ENCODE measurements at places on chromosomes 5 and 9.

DNA sequence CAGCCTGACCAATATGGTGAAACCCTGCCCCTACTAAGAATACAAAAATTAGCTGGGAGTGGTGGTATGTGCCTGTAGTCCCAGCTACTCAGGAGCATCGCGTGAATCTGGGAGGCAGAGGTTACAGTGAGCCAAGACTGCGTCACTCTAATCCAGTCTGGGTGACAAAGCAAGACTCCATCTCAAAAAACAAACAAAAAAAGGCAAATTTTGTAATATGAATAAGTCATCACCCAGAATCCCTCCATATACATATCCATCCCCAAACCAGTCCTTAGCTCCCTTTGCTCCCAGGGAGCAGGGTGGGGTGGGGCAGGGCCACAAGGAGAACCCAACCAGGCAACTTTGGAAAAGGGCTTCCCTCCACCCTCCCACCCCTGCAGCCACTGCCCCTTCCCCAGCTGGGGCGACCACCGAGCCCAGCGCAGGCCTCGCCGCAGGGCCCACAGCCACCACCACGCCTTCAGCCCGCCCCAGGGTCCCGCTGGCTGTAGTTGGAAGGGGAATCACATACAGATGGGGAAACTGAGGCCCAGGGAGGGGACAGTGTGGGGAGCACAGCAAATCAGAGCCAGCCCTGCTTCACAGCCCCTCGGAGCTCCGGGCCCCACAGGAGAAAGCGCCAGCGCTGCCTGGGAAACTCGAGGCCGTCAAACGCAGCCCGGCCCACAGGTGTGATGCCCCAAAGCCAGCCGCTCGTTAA, 7.8 kb downstream of the NOTCH1 start:
- no peak for DNase-seq

DNA sequence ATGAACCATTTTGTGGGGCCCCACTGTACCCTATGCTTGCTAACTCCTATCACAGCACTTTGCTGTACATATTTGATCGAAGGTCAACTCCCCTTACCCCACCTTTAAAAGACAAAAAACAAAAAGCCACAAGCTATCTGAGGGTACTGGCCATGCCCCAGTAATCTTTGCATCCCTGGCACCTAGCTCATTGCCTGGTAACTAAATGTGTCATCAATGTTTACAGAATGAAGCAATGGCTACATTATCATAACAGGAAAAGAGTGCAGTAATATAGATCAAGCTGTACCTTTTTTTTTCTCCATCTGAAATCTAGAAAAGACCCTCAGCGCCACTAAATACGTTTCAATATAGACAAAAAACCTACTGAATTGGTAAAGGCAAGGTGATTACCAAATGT, 188.0 kb downstream of the ELAVL2 start:
- DNase-seq = no peak

DNA sequence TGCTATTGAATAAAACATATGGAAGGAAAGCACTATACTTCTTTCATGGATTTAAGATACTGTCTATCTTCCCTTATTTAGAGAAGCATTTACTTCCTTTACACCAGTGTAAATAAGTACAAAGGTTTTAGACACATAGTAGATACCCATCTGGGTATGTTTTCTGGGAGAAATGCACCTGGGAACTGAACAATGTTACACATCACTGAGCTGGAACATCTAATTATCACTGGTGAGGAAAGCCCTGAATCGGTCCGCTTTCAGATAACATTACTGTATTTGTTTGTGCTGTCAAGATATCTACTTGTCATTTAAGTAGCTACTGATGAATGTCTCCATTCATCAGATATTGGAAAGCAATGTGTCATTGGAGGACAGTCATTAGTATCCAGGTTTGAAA, 964.7 kb upstream of the PTPRD start:
- no peak for DNase-seq

GRCh38 chr5:97229196-97229595, 46.1 kb upstream of the RIOK2 start:
- DNase-seq = no peak

- peak; percentile 17 for DNase-seq
Observed at GRCh38 chr9:25678147-25678666, at the start of gene TUSC1. TUSC1 (minus strand) TSS chr9:25678444; CDS start chr9:25678312, 132 bp downstream.

DNA sequence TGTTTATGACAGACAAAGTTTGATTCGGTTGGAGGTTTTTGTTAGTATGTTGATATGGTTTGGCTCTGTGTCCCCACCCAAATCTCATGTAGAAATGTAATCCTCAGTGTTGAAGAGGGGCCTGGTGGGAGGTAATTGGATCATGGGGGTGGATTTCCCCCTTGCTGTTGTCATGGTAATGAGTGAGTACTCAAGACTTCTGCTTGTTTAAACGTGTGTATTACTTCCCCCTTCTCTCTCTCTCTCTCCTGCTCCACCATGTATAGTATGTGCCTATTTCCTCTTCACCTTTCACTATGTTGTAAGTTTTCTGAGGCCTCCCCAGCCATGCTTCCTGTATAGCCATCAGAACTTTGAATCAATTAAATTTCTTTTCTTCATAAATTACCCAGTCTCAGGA, 415.1 kb downstream of the HCN1 start:
- no peak for DNase-seq

GRCh38 chr5:166262395-166262794, 2029.0 kb upstream of the WWC1 start:
- no peak for DNase-seq

DNA sequence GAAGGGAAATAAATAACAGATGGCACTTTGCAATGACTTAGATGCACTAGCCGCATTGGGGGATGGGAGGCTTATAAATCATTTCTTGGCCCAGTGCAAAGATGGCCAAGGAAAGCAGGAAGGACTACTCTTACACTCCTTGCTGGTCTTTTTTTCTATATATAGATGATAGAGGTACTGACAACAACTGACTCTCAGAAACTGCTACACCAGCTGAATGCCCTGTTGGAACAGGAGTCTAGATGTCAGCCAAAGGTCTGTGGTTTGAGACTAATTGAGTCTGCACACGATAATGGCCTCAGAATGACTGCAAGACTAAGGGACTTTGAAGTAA, 1.7 kb downstream of the CCNG1 start:
- DNase-seq = no peak

DNA sequence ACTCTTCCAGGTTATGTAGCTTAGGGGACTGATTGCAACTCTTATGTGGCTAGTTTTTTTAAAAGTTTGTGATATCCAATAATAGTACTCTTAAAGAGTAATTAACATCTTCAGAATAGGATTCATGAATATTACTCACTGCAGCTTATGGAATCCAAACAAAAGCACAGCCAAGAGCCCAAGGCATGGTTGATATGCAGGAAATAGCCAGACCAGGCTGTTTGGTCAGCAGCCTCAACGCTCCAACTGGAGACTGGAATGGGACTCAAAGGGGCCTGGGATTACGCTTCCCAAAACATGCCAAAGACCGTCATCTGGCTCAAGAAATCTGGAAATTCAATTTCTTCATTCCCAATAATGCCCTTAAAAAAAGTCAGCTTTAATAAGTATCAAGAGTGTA, 268.6 kb downstream of the SEC61B start:
- no peak for DNase-seq

DNA sequence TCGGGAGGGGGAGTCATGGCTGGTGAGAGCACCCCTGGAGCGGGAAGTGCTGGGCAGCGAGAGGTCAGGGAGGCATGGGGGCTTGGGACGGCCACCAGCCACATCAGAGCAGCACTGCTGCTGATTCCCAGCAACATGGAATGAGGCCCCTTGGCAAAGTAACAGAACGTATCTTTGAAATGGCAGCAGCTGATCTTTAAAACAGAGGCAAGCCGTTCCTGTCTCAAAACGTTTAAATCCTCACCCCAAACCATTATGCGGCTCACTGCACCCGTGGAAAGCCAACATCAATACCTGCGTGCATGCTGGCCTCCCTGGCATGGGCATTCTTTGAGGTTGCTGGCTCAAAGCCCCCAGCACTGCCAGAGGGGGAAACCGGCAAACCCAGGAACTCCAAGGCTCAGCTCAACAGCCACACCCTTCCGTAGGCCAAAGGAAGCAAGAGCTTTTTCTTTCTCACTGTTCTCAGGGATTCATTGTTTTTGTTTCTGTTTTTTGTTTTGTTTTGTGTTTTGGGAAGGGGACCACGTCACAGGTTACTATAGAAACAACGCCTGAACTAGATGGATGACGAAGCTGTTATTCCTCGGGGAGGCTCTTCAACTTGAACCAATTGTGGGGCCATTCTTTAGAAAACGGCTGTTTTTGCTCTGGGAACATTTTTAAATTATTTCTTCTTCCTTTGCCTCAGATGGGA, 28.1 kb upstream of the OBP2B start:
- DNase-seq = no peak

GRCh38 chr5:58961631-58962280, 378.9 kb downstream of the RAB3C start:
- no peak for DNase-seq

DNA sequence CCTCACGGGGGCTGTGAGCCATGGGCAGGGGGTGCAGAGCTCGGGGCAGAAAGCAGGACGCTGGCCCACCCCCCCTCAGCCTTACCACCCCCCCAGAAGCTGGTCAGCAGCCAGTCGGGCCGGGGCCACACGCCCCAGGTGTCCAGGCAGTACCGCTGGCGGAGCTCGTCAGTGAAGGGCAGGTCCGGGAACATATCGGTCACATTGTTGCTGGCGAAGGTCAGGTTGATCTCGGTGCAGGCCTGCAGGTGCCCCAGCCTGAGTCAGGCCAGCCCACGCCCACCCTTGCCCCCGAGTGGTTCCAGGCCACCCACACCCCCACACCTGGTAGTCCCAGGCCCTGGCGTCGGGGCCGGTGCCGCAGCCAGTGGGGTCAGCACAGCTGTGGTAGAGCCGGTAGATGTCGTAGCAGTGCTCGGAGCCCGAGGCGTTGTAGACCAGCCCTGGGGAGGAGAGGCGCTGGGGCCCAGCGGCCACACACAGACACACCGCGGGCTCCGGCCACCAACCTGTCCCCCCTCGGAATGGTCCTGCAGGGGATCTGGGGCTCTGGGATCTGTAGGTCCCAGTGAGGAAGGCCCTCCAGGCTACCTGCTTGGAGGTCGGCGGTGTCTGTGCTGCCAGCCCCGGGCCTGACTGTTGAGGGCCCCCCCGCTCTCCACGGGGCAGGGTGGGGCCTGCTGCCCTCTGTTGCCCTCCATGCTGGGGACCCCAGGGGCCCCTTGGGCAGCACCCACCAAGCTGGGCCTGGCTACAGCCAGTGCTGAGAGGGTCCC, 2.6 kb downstream of the DPP7 start:
- no peak for DNase-seq

- no peak for DNase-seq
Observed at GRCh38 chr9:34862043-34862442, 96.0 kb upstream of the PHF24 start.

GRCh38 chr5:172860520-172861443, 26.7 kb downstream of the ERGIC1 start:
- peak; percentile 90 for DNase-seq

DNA sequence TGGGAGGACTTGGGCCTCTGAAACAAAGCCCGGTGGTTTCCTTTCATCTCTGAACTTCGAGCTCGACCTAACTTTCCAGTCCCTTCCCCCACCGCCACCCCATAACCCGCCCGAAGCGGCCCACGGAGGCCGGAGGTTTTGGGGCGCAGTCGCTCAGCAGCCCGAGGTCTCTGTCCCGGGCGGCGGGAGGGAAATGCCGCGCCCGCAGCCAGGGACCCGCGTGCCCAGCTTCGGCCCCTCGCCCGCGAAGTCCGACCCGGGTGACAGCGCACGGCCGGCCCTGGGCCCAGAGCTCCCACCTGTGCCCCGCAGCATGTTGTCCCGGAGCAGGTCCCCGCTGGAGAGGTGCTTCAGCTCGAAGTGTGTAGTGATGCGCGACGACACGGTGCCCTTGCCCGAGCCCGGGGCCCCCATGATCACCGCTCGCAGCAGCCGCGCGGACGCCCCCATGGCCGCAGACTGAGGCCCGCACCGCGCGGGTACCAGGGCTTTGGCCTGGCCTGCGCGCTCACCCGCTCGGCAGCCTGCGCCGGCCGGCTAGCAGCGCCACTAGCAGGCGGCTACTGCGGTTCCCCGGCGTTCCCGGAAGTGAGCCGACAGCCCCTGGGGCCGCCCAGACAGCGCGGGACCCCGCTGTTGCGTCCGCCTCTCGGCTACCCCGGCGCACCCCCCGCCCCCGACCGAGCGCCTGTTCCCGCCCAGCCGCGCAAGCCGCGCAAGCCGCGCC, at the start of gene AK3:
AK3 (minus strand) TSS at position 565 of the 727 bp plus-strand sequence; CDS start at position 450, 115 bp downstream.
- DNase-seq = peak; percentile 86

GRCh38 chr9:130235558-130236435, 29.8 kb upstream of the HMCN2 start:
- peak; percentile 38 for DNase-seq

- no peak for DNase-seq
Observed at GRCh38 chr5:176410486-176411180, 5.7 kb downstream of the CLTB start.

DNA sequence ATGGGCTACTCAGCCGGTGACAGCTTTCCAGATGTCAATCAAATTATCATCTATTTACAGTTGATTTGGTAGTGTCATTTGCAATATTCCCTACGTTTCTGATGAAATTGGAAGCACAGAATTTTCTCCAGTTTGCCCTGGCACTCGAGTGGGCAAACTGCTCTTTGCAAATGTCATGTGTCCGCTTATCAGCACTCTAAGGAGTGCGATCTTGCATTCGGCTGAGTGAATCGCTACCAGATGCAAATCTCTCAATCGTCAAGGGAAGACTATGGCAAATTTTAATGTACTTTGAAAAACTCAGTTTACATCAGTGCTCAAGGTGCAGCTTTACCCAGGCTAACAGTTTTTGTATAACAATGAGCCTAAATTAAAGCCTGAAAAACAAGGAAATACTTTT, 66.8 kb downstream of the BNC2 start:
- no peak for DNase-seq

- DNase-seq = no peak
Observed at GRCh38 chr5:1507457-1507856, 16.3 kb downstream of the LPCAT1 start.

- no peak for DNase-seq
Observed at GRCh38 chr9:135584934-135585333, 23.4 kb downstream of the PAEP start.

DNA sequence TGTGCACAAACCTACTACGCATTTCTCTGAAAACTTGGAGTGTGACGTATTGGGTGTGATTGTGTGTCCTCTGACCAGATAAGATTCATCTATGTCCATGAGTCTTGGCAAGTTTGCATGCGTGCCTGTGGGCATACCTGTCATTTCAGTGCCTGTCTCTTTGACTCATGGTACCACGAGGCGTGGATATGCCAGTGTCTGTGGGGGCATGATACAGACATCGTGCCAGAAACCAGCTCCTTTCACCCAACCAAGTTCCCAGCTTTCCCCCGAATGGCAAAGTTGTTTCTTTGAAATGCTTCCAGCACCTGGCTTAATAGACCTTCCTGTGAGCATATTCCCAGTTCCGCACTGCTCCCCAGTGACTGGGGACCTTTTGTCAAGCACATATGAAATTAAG, 241.9 kb upstream of the MVB12B start:
- DNase-seq = no peak

Data from substantia nigra (tissue), 51 donors.